Pancreas (tissue), 10 donors: ENCODE measurements at places on chromosomes 2 and 18. TPM values are rescaled to one million over a fixed set of nuclear protein-coding genes. Genes with fewer than 3 reads are reported as not detected.
A peak's percentile ranks its signal among the peaks of the same experiment; 100 is the strongest.

DNA sequence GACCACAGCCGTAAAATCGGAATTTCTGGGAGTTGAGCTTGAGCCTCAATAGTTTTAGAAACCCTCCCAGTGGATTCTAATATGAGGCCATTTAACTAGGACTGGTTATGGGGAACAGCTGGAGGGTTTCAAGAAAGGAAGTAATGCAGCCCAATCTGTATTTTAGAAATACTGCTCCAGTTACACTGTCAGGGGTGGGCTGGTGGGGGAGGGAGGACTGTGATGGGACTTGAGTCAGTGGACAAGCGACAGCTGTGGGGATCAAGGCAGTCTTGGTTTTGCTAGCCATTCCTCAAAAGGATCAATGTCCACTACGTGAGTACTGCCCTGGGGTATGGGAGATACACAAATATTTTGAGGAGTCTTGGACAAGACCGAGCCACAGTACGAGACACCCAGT lies 34.8 kb downstream of the ASB1 start:
- no peak overlapping the region for H3K4me3 ChIP-seq
- no peaks in the 10 kb centered on the region for H3K36me3 ChIP-seq
- H3K27me3 ChIP-seq = no peaks in the 10 kb centered on the region
- no peaks in the 10 kb centered on the region for H3K4me1 ChIP-seq
- no peak for DNase-seq
- H3K27ac ChIP-seq = no peak overlapping the region

DNA sequence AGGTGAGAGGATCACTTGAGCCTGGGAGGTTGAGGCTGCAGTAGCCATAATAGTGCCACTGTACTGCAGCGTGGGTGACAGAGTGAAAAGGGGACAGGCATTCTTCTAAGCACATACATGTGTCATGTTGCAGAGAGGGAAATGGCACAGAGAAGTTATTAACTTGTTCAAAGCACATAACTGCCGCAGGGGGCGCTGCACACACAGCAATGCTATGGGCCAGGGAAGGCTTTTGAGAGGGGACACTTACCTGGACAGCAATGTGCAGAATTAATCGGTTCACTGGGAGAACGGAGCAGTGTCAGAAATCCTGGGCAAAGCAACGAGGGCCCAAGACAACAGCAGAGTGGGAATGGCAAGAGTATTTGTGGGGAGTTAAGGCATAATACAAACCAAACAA lies 2.4 kb downstream of the SCYGR8 start:
- H3K4me3 ChIP-seq = no peak overlapping the region
- H3K27ac ChIP-seq = no peak overlapping the region
- no peaks in the 10 kb centered on the region for H3K27me3 ChIP-seq
- no peak for DNase-seq
- no peaks in the 10 kb centered on the region for H3K4me1 ChIP-seq

DNA sequence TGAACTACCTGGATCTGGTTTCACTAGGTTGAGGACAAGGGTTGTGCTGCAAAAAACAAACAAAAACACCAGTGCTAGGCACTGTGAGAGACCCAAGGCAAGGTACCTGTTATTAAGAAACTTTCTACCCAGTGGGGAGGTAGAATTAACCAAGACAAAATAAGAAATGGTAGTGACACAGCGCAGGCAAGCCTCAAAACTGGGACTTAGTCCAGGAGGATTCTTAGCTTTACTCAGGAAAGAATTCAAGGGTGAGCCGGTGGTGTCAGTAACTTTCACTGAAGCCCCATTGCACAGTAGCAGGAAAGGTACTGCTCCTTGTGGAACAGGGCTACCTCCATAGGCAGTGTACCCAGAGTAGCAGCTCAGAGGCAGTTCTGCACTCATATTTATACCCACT lies 131.6 kb downstream of the SCG2 start:
- no peak overlapping the region for H3K4me3 ChIP-seq
- no peaks in the 10 kb centered on the region for H3K4me1 ChIP-seq
- no peak overlapping the region for H3K27ac ChIP-seq
- no peak for DNase-seq

AOX1 gene
- 94.6 TPM for total RNA-seq

DNA sequence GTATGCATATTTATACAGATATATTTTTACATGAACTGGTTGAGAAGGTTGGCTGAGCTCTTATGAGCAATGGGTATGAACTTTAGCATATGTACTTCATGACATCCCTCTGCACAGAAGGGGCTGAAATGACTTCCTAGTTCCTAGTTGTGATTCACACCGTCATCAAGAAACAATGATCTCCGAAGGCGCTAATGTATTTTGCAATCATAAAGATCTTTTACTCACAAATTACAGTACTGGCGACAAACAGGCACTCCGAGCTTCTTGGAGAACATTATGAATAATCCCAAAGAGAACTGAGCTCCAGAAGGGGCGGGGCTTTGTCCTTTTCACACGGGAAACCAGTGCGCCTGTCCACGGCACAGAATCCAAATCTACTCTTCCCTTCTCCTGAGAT lies 18.1 kb downstream of the BCL2 start:
- H3K36me3 ChIP-seq = no peaks in the 10 kb centered on the region
- H3K4me3 ChIP-seq = no peak overlapping the region
- peaks cover 8% of the 10 kb centered on the region for H3K4me1 ChIP-seq
- no peak for DNase-seq

MSH2 gene
- 8.1 TPM for total RNA-seq

RASGRP3 gene
- total RNA-seq = 0.92 TPM

- no peaks in the 10 kb centered on the region for H3K36me3 ChIP-seq
- no peak for DNase-seq
- no peak overlapping the region for H3K4me3 ChIP-seq
- H3K27me3 ChIP-seq = no peaks in the 10 kb centered on the region
- H3K4me1 ChIP-seq = no peaks in the 10 kb centered on the region
- no peak overlapping the region for H3K27ac ChIP-seq
These were observed 1588.9 kb upstream of the TMEFF2 start for GRCh38 chr2:193783681-193784080.

- H3K4me1 ChIP-seq = no peaks in the 10 kb centered on the region
- H3K36me3 ChIP-seq = no peaks in the 10 kb centered on the region
- no peaks in the 10 kb centered on the region for H3K27me3 ChIP-seq
- H3K4me3 ChIP-seq = no peak overlapping the region
These were observed 54.8 kb upstream of the CCDC178 start for GRCh38 chr18:33495278-33495677.

- no peaks in the 10 kb centered on the region for H3K27me3 ChIP-seq
- H3K4me3 ChIP-seq = no peak overlapping the region
- no peak for DNase-seq
- no peaks in the 10 kb centered on the region for H3K36me3 ChIP-seq
These were observed 36.1 kb downstream of the STPG4 start for GRCh38 chr2:47119001-47119400.

MCM6 gene
- 5.7 TPM for total RNA-seq

DNA sequence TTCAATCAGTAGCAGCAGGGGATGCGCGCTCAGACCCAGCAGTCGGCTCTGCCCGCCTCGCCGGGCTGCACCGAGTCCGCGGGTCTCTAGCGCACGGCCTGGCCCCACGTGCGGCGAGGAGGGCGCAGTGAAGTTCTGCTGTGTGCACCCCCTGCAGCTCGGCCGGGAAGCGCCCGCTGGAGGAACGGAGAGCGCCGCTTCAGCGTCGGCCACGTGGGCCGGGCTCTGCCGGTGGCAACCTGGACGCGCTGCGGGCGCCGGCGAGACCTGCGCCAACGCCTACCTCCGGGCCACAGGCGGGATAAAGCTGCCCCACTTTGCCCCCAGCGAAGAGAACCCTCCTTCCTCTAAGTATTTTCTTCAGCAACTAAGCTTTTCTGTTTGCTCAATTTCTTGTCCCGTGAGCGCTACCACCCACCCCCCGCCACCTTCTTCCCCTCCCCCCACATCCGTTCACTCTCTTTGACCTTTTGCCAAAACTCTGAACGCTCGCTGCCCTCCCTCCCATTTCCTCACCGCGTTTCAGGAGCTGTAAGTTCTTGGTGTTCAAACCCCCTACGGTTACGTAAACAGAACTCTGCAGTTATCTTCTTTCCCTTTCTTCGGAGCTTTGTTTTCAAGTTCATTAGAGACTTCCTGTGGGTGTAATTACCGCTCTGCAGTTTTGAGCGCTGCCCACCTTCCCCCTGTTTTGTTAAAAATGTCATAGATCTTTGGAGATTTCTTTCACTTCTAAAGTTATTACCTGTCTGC lies 42.6 kb upstream of the EDAR start:
- peak; percentile 14 for DNase-seq
- H3K4me1 ChIP-seq = no peaks in the 10 kb centered on the region
- H3K27ac ChIP-seq = no peak overlapping the region
- H3K4me3 ChIP-seq = peak overlapping the region; percentile 21
- H3K36me3 ChIP-seq = no peaks in the 10 kb centered on the region

DSEL gene
- 1.9 TPM for total RNA-seq

LIMS4 gene
- total RNA-seq = 0.63 TPM

DNA sequence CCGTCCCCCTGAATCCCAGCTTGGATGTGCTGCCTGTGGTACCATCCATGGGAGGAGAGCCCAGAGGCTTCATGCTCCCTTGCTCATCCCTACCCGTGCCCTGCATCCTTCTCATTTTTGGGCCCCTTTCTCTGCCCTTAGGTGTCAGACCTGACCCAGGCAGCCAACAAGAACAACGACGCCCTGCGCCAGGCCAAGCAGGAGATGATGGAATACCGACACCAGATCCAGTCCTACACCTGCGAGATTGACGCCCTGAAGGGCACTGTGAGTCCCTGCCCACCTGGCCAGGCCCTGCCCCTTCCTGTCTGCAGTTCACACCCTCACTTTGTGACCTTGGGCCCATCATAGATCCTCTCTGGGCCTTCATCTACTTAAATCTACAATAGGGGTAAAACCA lies 2.5 kb downstream of the DES start:
- no peak for DNase-seq
- no peak overlapping the region for H3K27ac ChIP-seq
- no peaks in the 10 kb centered on the region for H3K4me1 ChIP-seq
- H3K27me3 ChIP-seq = no peaks in the 10 kb centered on the region
- no peak overlapping the region for H3K4me3 ChIP-seq
- no peaks in the 10 kb centered on the region for H3K36me3 ChIP-seq

DNA sequence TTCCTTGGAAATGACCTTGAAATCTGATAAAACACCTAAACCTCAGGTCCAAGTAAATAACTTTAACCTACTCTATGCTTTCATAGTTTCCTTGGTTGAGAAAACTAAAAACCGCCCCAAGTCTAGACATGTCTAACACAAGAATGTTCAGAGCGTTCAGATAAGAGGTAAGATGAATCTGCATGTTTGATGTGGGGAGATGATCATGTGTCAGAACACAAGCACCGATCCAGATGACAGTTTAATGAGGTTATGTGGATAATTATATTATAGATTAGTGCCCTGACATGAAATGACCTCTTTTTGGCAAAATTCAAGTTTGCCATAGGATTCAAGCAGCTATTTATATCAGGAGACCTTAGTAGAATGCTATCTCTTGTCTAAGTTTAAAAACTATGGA lies 729.8 kb upstream of the SOX11 start:
- H3K4me1 ChIP-seq = no peaks in the 10 kb centered on the region
- peaks cover 3% of the 10 kb centered on the region for H3K27me3 ChIP-seq
- no peak overlapping the region for H3K4me3 ChIP-seq
- no peaks in the 10 kb centered on the region for H3K36me3 ChIP-seq

DNA sequence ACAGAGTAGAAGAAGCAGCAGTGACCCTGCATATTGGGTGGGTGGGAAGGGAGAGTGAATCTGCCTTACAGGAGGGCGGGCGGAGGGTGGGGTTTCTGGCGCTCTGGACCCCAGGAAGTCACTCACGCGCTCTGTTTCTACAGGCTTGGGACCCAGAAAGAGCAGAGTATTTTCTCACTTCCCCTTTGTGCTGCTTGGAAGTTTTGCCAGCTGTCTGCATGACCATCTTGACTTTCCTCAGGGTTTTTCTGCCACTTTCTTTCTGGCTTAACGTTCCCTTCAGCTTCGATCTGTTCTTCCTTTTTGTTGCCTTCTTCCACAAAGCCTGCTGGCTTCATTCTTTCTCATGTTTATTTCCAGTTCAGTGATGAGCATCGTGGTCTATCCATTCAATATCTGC lies 383.1 kb downstream of the GALR1 start:
- no peaks in the 10 kb centered on the region for H3K4me1 ChIP-seq
- H3K27me3 ChIP-seq = no peaks in the 10 kb centered on the region
- no peak overlapping the region for H3K27ac ChIP-seq

DNA sequence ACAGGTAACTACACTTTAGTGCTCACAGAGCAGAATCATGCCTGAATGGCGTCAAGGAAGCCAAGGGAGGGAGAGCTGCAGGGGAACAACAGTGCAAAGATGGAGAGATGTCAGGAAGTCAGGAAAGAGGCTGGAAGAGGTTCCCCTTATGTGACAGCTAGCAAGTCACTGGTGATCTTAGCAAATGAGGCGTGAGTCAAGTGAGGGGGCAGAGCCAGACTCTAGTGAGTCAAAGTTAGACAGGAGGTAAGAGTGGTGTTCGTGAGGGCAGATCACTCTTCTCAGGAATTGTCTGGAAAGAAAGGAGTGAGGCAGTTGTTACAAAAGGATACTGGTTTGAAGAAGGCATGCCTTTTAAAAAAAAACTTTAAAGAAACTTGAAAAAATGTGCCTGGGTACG lies 87.1 kb downstream of the MEP1B start:
- DNase-seq = no peak
- no peaks in the 10 kb centered on the region for H3K27me3 ChIP-seq
- peaks cover 25% of the 10 kb centered on the region for H3K4me1 ChIP-seq

GRCh38 chr18:22872900-22873537 lies 60.1 kb upstream of the RBBP8 start:
- no peaks in the 10 kb centered on the region for H3K27me3 ChIP-seq
- peak overlapping the region; percentile 13 for H3K27ac ChIP-seq
- DNase-seq = no peak
- H3K4me1 ChIP-seq = peaks cover 18% of the 10 kb centered on the region

ATP6V1C2 gene
- 0.09 TPM for total RNA-seq

DNA sequence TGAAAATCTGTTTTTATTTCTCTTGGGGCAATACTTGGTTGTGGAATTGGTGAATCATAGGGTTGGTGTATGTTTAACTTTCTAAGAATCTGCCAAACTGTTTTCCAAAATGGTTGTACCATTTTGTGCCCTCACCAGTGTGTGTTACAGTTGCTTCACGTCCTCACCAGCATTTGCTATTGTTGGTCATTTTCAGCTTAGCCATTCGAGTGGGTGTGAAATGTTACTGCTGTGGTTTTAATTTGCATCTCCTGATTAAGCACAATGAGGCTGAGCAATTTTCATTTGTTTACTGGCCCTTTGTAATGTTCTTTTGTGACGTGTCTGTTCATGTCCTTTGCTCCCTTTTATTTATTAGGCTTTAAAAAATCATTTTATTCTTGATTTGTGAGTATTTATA lies 49.7 kb downstream of the FOSL2 start:
- no peak for DNase-seq
- H3K27ac ChIP-seq = no peak overlapping the region
- no peaks in the 10 kb centered on the region for H3K36me3 ChIP-seq
- no peak overlapping the region for H3K4me3 ChIP-seq
- no peaks in the 10 kb centered on the region for H3K4me1 ChIP-seq
